Suppressor macrophage (primary cell): ENCODE measurements at places on chromosomes 12 and 14.

DNA sequence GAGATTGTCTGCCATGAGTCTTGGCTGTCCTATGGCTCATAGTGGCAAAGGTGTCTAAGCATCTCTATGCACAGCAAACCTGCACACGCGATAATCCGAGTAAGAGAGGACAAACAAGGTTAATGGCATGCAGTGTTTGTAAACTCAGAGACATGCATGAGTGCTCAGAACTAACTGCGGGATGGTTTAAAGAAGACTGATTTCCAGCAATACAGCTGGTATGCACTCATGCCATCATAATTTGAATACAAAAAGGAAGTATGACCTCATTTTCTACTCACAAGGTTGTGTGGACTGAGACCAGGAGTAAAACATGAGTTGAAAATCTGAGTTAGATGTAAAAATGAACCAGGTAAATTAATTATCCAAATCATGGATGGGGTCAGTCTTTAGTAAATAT, 16.6 kb upstream of the TCP11L2 start:
- peak; percentile 39 for DNase-seq

DNA sequence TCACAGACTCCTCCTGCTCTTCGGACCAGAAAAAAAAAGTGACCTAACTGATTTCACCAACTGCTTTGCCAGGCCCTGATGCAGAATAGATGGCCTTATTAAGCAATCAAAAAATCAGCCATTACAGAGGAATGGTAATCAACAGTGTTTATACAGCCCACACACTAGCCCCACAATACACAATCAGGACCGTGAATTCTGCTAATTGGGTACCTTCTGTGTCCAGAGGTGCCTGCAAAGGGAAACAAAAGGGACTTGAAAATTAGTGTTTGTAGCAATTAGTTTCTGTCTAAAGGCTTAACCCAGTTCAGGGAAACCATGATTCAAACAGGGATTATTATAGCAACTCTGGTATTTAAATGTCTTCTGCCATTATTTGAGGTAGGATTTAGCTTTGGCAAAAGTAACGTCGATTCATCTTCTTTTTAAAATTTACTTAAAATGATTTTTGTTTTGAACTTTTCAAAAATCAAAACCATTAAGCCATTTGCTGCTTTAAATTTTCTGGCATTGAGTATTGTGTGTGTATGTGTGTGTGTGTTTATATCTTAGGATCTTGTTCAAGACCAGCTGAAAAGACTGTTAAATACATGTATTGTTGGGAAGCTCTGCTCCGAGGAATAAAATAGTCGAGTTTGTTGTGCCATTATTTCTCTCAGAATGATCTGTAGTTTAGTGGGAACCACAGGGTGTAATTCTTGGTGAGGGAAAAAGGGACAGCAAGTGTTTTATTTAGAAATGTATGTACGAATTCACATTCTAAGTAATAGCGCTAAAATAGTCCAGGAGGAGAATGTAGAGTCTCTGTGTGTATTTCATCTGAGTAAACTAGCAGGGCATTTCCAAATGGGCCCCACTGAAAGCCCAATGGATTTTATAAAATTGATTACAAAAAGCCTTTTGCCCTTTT, 156.1 kb downstream of the PTCSC3 start:
- no peak for DNase-seq

GRCh38 chr12:117167769-117168168, 22.5 kb downstream of the FBXO21 start:
- DNase-seq = peak; percentile 6

GRCh38 chr14:69129264-69129880, 23.5 kb downstream of the DCAF5 start:
- peak; percentile 91 for DNase-seq

GRCh38 chr12:50111395-50111692, 692 bp upstream of the COX14 start:
- no peak for DNase-seq

GRCh38 chr14:81516986-81517797, 16.5 kb downstream of the SEL1L start:
- DNase-seq = peak; percentile 40

DNA sequence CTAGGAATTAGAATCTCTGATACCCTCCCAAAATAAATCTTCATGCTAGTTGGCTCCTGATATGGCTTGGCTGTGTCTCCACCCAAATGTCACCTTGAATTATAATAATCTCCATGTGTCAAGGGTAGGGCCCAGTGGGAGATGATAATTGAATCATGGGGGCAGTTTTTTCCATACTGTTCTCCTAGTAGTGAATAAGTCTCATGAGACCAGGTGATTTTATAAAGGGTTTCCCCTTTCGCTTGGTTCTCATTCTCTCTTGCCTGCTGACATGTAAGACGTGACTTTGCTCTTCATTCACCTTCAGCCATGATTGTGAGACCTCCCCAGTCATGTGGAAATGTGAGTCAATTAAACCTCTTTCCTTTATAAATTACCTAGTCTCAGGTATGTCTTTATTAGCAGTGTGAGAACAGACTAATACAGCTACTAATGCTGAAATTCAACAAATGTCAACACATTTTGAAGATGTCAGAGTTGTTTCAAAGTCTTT, 12.2 kb upstream of the SPTSSA start:
- DNase-seq = no peak

- no peak for DNase-seq
These were observed 4.5 kb upstream of the RNU7-1 start for GRCh38 chr12:6939191-6939540.

DNA sequence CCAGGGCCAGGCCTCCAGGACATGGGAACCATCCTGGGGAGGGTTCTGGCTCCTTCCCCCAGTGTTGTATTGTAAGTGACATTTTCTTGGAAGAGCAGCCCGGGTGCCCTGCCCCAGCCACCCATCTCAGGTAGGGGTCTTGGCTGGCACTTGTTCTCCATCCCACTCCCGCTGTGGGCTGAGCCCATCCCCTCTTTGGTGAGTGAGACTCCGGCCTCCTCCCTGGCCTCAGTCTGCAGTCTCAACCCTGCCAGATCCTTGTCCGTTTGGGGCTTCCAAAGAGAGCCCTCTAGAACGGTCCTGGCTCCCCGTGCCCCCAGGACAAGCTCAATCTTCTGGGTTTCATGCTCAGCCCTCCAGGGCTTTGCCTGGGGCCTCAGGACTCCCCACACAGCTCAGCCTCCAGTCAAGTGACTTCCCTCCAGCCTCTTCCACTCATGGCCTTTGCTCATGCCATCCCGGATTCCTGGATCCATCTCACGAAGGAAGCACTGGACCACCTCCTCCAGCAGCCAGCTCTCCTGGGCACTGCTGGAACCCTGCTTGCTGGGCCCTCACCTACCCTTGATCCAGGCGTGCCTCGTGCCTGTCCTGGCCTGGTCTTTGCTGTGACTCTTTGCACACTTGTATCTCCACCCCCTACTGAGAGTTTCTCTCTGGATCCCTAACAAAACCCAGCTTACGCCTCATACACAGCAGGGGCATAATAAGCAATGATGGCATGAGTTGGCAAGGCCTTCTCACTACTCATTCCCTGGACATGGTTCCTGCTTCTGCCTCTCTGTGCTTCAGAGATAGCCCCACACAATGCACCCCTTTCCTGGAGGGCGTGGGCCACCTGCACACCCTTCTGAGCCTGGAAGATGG, 297.4 kb upstream of the RTL1 start:
- DNase-seq = no peak

GRCh38 chr14:69432364-69432763, 33.9 kb downstream of the SLC39A9 start:
- no peak for DNase-seq

DNA sequence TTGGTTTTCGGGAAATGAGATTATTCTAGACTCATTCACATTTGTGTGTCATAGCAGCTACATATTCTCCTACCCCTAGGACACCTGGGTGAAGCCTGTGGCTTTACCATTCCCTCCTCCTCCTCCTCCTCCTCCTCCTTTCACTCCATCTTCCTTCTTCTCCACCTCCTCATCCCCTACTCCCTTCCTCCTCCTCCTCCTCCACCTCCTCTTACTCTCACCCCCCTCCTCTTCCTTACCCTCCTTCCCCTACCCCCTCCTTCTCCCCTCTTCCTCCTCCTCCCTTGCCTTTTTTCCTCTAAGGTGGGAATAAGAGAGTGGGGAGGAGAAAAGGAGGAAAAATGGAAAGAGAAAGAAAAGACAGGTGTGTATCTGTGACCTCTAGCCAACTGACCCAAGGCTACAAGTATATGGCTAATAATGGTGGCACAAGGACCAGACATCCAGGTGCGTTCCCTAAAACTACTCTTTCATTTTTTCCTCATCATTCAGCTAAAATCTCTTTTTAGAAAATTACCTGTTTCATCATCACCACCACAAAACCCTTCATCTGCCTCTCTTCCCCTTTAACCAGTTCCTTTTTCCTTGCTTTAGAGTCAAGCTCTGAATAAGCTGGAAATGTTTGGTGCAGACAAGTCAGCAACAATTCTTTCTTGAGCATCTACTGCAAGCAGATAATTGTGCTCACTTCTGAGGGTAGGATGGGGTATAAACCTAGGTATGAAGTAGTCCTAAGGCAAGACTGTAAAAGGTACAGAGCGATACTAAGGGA, 149.8 kb upstream of the FOXN3 start:
- no peak for DNase-seq

- DNase-seq = no peak
These were observed 21.0 kb downstream of the C12orf75 start for GRCh38 chr12:105351523-105351922.

- no peak for DNase-seq
These were observed 90.5 kb downstream of the TTC8 start for GRCh38 chr14:88914956-88915355.

DNA sequence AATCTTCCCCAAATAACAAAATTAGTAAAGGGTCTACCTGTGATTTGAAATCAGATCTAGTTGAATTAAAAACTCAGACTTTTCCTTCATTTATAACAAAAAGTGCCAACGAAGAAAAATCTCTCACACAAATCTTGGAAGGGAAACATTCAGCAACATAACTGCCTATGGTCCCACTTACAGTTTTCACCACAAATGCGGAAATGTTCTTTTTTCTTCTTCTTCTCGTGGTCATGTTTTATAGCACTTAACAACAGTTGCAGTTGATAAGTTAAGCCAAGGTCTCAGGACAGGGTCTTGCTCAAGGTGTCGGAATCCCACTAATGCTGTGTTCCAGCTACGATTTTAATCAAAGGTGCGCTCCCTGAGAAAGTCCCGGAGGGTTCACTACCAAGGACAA, 10.1 kb downstream of the RNASE6 start:
- no peak for DNase-seq

GRCh38 chr12:70271025-70271424, 27.8 kb downstream of the CNOT2 start:
- DNase-seq = no peak

DNA sequence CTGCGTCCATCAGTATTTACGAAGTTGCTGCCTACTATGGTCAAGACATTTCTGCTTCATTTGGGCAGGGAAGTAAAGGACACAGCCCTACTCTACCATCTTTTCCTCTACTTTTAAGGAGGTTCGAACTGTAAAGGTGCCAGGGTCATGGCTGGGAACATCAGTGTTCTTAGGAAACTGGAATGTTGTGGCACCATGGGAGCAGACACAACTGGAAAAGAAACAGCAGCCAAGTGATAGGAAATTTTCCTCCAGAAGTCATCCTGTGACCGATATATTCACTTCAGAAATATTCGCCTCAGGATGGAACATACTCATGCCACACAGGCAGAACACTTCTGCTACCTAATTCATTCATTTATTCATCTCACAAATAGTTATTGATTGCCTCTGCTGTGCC, 104.4 kb downstream of the ETV6 start:
- no peak for DNase-seq

GRCh38 chr12:25491396-25492325, 61.4 kb downstream of the LMNTD1 start:
- no peak for DNase-seq

GRCh38 chr14:21825149-21825743, 151.6 kb upstream of the OR4E1 start:
- peak; percentile 19 for DNase-seq

- DNase-seq = peak; percentile 19
These were observed 95.9 kb downstream of the WNK1 start for GRCh38 chr12:848173-848865.

DNA sequence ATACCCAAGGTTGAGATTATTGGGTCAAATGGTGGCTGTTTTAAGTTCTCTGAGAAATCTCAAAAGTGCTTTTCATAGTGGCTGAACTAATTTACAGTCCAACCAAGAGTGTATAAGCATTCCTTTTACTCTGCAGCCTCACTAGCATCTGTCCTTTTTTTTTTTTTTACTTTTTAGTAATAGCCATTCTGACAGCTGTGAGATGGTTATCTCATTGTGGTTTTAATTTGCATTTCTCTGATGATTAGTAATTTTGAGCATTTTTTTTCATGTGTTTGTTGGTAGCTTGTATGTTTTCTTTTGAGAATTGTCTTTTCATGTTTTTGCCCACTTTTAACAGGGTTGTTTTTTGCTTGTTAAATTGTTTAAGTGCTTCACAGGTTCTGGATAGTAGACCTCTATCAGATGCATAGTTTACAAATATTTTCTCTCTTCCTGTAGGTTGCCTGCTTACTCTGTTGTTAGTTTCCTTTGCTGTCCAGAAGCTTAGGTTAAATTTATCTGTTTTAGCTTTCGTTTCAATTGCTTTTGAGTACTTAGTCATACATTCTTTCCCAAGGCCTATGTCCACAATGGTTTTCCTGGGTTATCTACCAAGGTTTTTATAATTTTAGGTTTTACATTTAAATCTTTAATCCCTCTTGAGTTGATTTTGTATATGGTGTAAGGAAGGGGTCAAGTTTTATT, 881.3 kb upstream of the SEL1L start:
- no peak for DNase-seq

DNA sequence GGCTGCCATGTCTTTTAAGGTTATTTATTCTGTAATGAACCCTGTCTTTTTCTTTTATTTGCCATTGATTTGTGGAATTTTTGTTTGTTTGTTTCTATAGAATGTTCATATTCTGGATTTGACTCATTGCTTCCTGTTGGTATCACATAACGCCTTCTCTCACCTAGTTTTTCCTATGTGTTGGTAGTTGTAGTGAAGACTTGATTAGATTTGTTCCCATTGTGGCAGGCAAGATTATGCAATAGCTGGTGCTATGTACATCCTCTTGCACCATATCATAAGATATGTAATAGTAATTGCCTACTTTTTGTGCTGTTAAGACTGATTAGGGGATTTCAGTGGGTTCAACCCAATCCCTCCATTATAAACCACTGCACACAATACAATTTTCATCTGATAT, 3.9 kb upstream of the KRT6B start:
- peak; percentile 13 for DNase-seq

GRCh38 chr12:91326058-91327027, 143.7 kb upstream of the DCN start:
- peak; percentile 51 for DNase-seq

DNA sequence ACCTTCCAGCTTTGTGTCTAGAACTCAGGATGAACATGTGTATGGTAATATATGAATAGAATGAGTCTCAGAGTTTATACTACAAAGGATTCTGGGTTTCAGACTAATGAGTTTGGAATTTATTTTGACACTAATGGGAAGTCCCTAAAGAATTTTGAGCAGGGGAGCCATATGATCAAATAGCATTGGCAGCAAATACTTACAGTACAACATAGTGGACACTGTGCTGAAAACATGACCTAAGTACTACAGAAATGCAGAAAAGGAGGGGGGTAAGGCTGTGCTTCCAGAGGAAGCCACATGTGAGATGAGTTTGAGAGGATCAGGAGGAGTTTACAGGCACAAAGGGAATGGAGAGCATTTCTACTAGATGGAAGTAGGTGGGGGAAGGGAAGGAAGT, 225.8 kb downstream of the C12orf42 start:
- DNase-seq = no peak

GRCh38 chr12:65962036-65962430, 137.8 kb downstream of the HMGA2 start:
- DNase-seq = no peak

- DNase-seq = no peak
These were observed 333.0 kb downstream of the CEP128 start for GRCh38 chr14:80608563-80608962.
